Purkinje cell (primary cell): ENCODE measurements at places on chromosomes 5 and 9. TPM values are rescaled to one million over a fixed set of nuclear protein-coding genes. Genes with fewer than 3 reads are reported as not detected.

Gene LMX1B
- not detected in 2 replicates for polyA plus RNA-seq

Gene FCN2
- polyA plus RNA-seq, result not detected in 2 replicates

Gene DNAJC25
- 17.6 and 21.7 TPM in 2 replicates for polyA plus RNA-seq

Gene MLANA
- 0.93 TPM in 1 of 2 replicates, not detected in the other for polyA plus RNA-seq

Gene PCDHA13
- polyA plus RNA-seq, result 12.7 and 31.9 TPM in 2 replicates

Gene GNA14
- polyA plus RNA-seq, result 5.8 and 7.1 TPM in 2 replicates

Gene KIAA0825
- polyA plus RNA-seq, result 9.3 and 15.3 TPM in 2 replicates

Gene IL13
- polyA plus RNA-seq, result not detected in 2 replicates

Gene RGS7BP
- polyA plus RNA-seq, result 54.7 and 72.3 TPM in 2 replicates

Gene GLRA1
- 0.35 TPM in 1 of 2 replicates, not detected in the other for polyA plus RNA-seq

Gene DMRT3
- polyA plus RNA-seq, result not detected in 2 replicates
